ENCODE measurements at places on chromosomes 3 and 15.

GRCh38 chr3:172696357-172696756, 14.5 kb downstream of the NCEH1 start:
- no peak for DNase-seq

DNA sequence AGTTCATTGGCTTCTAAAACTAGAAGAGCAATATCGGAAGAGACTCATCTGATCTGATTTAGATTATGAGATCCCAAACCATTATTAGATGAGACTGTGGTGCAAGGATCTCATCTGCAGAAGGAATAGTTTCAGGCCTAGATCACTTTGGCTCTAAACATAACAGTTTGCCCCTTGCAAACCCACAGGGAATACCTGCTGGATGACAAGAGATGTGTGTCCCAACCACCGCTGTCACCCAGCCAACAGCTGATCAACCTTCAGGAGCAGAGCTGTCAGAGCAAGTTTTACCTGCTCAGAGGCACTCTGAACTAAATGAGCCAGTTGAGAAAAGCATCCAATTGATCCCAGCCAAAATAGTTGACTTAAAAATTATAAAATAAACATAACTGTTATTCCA, 64.0 kb upstream of the ST3GAL6 start:
- no peak for DNase-seq

DNA sequence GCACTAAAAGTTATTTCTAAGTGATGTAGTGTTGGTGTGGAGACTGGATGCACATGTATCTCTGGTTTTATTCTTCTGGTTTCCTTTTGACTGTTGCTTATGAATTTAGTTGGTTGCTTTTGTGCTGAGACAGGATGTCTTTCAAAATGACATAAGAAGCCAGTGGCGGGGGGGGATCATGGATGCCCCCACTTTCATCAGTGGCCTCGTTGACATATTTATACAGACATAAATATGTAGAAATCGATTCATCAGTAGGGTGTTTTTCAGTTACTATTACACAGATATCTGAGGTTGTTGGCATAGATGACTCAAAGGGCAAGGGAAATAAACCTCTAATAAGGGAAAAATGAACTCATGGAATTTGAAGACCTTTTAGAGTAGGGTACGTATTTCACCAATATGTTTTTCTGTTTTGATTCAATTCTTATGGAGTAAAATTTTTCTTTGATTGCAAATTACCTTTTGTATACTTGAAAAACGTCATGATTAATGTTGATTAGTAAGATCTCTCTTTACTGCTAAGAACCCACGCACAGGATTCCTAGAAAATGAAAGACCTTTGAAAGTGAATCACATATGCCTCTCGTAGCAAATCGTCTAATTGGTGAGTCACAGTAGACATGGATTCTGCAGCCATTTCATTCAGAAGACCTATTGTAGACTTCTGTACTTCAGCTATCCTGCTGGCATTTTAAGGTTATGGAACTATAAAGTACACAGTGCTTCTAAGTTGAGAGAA, 97.4 kb upstream of the RBMS3 start:
- no peak for DNase-seq

- no peak for DNase-seq
Measured at GRCh38 chr15:67259806-67260205, 5.2 kb downstream of the IQCH start.

- DNase-seq: peak; percentile 70
Measured at GRCh38 chr15:66619152-66619903, 53.5 kb upstream of the LCTL start.

- no peak for DNase-seq
Measured at GRCh38 chr15:76994496-76994895, 430 bp upstream of the PSTPIP1 start.

- DNase-seq: no peak
Measured at GRCh38 chr3:77407441-77407840, 367.5 kb downstream of the ROBO2 start.

DNA sequence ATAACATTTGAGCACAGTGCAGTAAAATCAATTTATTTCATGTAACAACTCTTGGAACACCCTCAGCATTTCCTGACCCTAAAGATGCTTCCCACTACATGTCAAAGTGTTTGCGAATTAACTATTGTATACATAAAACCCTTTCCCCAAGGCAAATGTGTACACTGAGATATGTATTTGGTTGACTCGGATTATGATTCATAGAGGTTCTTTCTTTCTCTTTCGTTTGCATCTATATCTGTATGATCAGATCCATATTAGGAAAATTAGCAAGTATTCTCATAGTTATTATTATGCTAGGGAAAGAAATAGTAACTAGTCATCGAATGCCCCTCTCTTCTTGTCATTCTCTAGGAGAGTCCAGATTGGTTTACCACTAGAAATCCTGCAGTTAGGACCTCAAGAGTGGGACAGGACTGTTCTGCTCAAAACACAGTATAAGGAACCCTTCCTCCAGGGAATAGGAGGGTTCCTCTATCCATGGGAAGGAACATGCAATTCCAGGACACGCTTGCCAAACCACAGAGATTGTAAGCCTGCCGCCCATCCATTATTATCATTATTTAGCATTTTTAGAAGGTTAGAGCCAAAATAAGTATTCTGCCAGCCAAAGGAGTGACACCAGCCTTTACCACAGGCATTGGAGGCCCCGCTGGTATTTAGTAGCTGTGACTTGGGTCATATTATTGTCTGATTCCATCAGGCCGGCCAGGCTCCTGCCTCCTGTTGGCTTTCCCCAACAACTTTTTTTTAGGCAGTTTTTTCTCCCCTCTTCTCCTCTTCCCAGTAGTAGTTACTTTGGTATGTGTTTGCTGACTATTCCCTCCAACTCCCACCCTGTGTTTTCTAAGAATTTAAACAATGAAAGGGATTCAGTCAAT, 100.7 kb downstream of the GALK2 start:
- DNase-seq: no peak

DNA sequence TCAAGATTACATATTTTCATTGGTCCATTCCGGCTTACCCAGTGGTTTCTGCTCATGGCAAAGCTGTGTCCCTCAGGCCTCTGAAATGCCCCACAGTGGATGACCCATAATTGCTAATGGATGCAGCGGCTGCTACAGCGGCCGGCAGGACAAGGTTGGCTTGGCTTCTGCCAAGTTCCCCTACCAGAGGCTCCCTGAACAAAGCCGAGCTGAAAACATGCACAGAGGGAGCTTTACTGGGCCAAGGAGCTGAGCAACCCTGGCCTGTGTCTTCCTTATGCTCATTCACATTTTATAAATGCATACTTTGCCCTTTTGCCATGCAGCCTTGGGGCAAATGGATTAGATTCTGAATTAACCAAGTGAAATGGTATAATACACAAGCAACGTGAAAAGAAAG, 150.5 kb downstream of the NTRK3 start:
- no peak for DNase-seq

DNA sequence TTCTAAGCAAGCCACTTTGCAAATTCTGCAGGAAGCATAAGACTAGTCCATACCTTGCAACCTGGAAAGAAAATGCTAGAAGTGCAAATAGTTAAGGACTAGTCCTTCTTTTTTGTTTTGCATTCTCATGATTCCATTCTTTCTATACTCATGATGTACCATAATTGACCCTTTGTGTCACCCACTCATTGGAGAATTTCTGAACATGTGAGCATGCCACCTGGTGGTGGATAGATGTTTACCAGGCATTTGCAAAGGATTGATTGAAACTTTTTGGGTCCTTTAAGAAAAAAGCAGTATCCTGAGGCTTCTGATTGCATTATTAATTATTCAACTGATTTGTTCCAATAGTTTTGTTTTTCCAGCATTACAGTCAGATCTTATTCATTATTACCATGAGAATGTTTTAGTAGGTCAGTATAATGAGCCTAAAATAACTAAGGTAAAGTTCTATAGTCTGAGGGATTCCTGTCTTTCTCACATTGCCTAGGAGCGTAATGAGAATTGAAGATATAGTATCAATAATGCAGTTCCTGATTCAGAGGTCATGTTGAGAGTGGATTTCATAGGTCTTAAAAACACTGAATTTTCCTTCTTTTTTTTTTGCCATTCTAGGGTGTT, 20.2 kb upstream of the DIPK2A start:
- no peak for DNase-seq

- no peak for DNase-seq
Measured at GRCh38 chr15:52146776-52147175, 34.2 kb upstream of the BCL2L10 start.

GRCh38 chr3:188571531-188572095, 417.7 kb downstream of the LPP start:
- DNase-seq: no peak

- DNase-seq: peak; percentile 28
Measured at GRCh38 chr3:30768703-30769550, 125.5 kb downstream of the GADL1 start.

GRCh38 chr3:33826688-33827087, 28.3 kb downstream of the PDCD6IP start:
- no peak for DNase-seq

- DNase-seq: no peak
Measured at GRCh38 chr15:68401496-68402431, 30.2 kb downstream of the ITGA11 start.

GRCh38 chr3:38468765-38469164, 15.1 kb downstream of the ACVR2B start:
- DNase-seq: no peak

GRCh38 chr3:115638241-115638640, 14.9 kb downstream of the GAP43 start:
- no peak for DNase-seq

GRCh38 chr3:126407412-126408044, 12.8 kb downstream of the CFAP100 start:
- DNase-seq: no peak

GRCh38 chr3:130835483-130835882, 58.4 kb upstream of the ATP2C1 start:
- no peak for DNase-seq

DNA sequence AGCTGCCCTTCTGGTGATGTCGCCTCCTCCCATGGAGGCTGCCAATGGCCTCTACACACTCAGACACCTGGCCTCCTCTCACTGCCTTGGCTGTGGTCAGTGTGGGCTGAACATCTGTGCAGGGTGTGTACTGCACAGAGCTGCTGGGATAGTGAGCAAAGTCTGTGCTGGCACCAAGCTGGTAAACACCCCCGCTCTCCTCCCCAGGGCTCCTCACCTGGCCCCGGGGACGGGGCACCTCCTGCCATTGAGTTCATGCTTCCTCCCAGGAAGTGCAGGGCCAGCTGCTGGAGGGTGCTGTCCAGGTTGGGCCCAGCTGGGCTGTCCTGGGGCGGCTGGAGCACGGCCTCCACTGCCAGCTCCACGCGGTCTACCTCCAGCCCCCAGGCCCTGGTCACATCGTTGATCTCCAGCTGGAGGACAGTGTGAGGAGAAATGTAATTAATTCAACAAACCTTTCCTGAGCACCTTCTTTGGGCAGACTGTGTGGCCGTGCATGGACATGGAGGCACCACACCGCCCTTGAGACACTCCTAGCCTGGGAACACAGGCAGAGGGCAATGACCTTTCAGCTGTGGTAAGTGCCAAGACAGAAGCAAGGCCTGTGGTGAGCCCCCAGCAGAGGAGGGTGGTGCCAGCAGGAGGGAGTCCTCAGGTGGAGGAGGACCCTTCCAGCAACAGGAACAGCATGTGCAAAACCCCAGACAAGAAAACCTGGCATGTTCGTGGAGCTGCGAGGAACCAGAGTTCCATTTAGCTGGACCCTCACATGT, 6.8 kb downstream of the STOML1 start:
- DNase-seq: no peak

DNA sequence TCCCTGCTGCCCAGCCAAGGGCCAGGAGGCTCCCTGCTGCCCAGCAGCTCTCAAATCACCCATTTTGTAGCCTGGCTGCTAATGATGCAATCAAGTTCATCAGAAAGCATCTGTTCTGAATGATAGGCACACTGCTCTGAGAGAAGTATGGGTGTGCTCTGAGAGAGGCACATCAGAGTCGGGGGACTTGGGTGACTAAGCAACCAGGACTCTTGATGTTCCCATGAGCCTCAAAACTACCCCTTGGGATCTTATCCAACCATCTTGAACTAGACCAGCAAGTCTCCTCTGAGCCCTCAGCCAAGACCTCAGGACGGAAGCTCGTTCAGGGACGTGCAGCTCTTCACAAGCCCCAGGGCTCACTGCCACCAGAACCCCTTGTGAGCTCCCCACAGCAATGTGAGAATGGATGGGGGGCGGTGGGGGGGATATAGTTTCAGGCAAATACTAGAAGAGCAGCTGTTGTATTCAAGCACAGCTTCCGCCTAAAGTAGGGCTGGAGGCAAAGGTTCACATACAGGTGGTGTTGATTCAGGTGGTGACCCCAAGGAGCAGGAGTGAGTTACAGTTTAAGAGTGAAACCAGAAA, 52.2 kb upstream of the HES1 start:
- DNase-seq: no peak

DNA sequence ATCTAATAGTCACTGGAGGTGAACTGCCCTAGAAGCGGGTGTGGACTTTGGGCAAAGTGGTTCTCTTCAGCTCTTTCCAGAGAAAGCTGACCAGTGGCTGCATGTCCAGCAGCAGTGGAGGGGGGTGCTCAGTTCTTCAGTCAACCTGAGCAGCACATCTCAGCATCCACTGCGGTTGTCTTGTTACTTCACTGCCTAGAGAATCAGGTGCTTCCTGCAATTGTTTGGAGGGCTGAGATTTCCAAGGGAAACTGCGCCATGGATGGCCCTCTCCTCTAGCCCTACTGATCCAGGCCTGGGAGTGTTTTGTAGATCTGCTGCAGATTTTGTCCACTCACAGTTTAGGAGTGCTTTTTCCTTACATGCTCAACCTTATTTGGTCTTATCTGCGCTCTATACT, 65.6 kb upstream of the CFAP161 start:
- no peak for DNase-seq

- no peak for DNase-seq
Measured at GRCh38 chr3:194631696-194632095, 1.5 kb downstream of the TMEM44 start.

- peak; percentile 6 for DNase-seq
Measured at GRCh38 chr15:92226020-92226612, 167.6 kb upstream of the ST8SIA2 start.

DNA sequence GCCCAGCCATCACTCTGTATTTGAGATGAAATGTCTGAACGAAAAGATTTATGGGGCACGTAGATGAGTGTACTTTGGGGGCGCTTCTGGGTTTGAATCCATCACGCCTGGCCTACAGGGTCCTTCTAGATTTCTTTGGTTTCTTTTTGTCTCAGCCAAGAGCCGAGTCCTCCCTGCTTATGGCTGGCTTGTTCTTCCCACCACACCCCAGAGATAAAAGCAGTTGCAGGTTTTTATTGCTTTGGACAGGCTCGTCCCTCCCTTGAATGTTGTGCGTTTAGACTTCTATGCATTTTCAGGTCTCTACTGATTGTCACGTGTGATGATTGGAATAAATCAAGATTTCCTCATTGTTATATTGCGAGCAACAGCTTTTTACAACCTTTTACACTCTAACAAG, 104.8 kb upstream of the CHRNA7 start:
- no peak for DNase-seq

GRCh38 chr15:70726753-70727152, 36.6 kb downstream of the UACA start:
- DNase-seq: no peak

DNA sequence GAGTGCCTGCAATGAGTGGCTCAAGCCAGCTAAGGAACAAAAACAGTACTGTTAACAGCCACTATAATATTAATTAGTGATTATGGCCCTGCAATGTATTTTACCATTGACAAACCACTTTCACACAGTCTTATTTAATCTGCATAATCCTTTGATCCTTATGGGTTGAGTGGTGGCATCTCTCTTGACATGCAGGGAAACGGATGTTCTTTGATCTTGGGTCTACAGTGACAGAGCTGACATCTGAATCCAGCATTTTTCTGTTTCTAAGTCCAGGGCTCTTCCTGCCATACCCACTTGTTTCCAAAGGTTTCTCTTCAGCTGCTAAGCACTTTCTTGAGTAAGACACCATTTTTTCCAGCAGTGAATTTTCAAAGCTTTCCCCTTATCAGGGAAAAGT, 277.7 kb upstream of the ROPN1 start:
- no peak for DNase-seq
